ENCODE measurements at places on chromosomes 16 and 17.

GRCh38 chr16:62568926-62569325, 532.7 kb upstream of the CDH8 start:
- no peak for DNase-seq

GRCh38 chr17:11244776-11245175, 3.8 kb downstream of the SHISA6 start:
- no peak for DNase-seq

DNA sequence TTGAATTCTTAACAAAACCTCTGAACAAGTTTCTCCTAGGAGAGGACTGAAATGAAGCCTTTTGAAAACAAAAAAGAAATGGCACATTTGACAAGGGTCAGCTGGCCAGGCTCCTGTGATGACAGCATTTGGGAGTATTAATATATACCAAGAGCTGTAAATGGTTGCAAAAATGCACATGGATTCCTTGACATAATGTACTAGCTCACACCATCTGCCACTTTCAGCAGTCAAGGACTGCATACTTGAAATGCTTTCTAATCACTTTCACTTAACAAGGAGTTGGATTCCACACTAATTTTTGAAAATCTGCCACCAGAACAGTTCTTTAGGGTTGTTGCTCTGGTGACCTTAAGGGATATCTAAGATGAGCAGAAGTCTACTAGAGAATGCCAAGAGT, 236.7 kb upstream of the TOX3 start:
- DNase-seq = no peak

DNA sequence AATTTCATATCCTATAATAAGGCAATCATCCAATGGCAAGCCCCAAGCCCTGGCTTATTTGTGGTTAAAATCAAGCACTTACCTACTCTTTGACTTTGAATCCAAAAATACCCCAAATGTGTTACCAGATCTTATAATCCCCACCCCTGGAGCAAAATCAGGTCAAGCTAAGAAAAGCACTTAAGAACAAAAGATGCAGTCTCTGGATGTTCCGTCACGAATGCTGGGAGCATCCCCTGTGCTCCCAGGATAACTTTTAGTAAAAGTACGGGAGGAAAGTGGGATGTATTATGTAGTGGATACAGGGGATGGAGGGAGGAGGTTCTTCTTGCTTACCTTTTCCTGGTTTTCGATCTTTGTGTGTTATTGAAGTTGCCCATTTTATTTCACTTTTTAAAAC, 29.5 kb downstream of the SHISA9 start:
- DNase-seq = no peak

- no peak for DNase-seq
Observed at GRCh38 chr17:75319904-75320691, 30.9 kb upstream of the SLC25A19 start.

GRCh38 chr17:30549864-30550511, 72.8 kb downstream of the GOSR1 start:
- no peak for DNase-seq

DNA sequence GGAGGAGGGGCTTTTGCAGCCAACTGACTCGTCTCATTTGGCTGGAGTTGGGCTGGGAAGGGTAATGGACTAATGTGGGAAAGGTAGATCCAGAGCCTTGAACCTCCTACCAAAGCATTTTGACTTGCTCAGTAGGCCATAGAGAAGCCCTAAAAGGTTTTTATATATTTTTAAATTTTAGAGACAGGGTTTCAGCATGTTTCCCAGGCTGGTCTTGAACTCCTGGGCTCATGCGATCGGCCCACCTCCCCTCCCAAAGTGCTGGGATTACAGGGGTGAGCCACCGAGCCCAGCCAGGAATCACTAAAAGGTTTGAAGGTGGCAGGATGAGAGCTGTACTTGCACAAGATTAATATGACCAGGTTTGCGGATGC, 2.0 kb upstream of the PITPNC1 start:
- DNase-seq = no peak

DNA sequence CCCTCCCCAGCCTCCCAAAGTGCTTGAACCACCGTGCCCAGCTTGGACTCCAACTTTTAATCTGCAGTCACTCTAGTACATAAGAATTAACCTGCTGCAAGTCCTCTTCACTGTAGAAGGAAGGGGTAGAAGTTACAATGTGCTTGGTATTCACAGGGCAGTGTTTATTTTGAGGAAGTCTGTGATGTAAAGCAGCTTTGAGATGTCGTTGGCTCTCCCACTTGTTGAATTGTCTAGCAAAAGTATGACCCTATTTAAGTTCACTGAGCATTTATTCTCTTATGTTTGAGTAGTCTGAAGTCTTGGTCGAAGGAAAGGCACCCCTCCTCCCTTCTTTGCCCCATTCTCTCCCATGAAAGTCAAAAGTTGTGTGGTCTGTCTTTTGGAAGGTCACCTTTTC, 28.2 kb downstream of the SF3B3 start:
- DNase-seq = no peak

DNA sequence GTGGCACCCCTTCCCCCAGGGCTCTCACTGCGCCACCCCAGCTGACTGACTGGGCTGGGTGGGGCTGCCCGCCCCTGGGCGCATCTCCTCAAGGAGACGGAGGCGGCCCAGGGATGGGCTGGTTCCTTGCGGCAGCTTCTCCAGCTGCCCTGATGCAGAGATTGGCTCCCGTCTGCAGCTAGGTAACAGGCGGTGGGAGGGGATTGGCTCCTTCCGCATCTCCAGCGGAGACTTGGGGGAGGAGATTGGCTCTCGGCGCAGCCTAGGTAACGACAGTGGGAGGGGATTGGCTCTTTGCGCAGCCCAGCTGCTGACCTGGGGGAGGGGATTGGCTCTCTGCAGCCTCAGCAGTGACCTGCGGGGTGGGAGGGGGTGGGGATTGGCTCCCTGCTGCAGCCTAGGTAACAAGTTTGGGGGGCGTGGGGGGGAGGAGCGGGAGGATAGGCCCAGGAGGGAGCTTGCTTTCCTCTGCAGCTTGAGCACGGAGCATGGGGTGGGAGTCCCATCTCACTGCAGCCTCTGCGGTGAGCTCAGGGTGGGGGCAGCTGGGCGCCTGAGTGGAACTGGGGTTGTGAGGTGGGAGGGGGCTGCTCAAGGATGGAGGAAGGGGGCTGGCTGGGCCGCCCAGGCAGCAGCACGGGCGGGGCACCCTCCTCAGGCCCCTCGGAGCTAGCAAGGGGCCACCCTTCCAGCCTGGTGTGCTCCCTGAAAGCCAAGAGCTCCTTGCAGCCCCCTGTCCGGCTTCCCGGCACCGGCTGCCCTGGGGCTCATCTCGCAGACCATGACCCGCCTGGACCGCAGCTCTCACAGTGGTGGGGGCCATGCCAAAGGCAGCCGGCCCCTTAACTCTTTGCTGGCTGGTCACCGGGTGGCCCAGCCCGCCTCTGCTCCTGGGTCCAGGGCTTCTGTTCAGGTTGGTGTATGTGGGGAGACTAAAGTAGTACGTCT, 6.4 kb downstream of the NFE2L1 start:
- DNase-seq = peak; percentile 82

- peak; percentile 34 for DNase-seq
Observed at GRCh38 chr17:76716839-76717215, 6.1 kb upstream of the MXRA7 start.

DNA sequence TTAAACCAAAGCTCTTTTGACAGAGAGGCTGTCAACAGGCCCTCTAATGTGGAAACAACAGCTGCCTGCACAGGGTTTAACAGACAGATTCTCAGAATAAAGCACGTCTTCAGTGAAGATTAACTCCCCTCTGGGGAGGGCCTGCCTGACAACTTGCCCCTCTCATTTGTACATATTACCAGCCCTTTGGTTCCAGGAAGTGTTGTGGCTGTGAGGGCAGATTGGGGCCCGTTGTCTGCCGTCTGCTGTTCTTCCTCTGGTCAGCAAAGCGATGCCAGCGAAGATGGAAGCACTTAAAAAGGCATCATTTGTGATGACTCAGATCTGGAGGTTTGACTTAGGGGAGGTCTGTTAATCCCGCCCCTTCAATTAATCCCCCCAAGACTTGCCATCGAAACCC, 177.0 kb upstream of the IRX6 start:
- DNase-seq = no peak

GRCh38 chr17:67027031-67027628, 17.2 kb upstream of the CACNG1 start:
- peak; percentile 54 for DNase-seq

DNA sequence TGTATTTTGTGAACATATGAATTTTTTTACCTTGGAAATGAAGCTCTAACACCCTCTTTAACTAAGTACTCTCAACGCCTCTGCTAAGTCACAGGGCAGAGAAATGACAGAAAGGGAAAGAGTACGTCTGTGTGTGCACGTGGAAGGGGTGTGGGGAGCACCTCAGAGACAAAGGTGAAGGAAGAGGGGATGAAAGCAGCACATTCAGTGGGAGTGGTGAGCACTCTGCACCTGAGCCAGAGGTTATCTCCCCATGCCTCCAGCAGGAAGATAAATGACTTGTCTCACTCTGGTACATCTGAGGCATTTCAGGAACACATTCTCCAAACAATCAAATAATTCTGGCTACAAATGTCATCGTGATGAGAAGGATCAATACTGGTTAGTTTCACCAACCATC, 15.0 kb downstream of the GNA13 start:
- no peak for DNase-seq

DNA sequence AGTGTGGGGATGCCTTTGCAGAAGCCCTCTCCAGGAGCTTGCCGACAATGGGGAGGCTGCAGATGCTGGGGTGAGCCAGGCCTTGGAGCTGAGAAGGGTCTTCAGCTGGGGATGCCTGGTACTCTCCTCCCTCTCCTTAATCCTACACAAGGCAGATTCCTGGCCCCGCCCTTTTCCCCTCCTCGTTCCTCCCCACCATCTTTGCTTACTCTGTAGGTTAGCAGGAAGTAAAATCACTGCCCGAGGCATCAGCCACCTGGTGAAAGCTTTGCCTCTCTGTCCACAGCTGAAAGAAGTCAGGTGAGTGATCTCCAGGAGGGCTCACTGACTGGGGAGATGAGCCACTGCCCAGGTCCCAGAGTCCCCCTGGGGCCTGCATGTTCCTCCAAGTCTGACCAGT, 38.7 kb downstream of the NLRC5 start:
- no peak for DNase-seq

DNA sequence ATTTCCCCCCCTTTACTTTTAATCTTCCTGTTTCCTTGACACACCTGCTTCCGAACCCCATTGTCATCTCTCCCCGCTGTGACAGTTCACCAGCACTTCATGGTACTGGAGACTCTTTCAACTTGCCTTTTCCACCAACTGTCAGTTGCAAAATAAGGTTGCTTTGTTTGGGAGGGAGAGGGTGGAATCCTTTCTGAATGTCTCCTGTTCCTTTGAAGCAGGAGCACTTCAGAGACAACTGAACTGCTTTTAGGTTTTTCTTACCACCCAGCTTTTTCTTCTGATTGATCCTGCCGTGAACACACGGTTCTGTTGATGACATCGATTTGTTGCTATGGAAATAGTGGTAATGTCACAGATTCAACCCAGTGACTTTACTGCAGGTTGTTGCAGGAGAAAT, 42.0 kb downstream of the RPA1 start:
- DNase-seq = no peak

DNA sequence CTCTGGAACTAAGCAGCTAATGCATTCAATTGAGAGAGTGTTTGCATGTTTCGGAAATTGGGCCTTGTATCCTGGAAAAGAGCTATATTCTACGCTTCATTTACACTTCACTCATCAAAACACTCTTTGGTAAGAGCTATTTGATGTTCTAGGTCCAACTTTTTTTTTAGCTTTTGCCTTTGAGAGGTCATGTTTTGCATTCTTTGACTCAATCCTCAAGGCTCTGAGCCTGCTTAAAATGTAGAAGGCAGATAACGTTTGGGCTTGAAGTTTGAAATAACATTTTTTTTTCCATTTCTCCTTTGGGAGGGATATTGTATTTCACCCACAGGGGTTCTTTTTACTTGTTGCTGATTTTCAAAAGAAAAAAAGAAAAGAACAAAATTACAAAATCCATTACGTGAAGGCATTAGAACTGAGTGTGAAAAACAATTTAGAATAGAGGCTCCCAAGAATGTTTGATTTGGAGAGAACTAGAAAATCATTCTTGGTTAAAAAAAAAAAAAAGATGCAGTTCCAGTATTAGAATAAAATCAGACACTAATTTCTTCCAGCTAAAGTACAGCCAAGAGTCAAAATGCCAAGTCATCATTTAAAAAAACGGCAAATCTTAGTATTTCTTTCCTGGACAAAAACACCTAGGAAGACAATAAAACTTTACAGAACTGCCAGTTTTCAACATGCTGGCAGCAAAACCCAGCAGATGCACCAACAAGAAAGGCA, 268.5 kb downstream of the GRIN2A start:
- no peak for DNase-seq

- no peak for DNase-seq
Observed at GRCh38 chr17:77498091-77498741, 357.4 kb downstream of the SEC14L1 start.

GRCh38 chr16:51553314-51553713, 402.2 kb upstream of the SALL1 start:
- DNase-seq = no peak

DNA sequence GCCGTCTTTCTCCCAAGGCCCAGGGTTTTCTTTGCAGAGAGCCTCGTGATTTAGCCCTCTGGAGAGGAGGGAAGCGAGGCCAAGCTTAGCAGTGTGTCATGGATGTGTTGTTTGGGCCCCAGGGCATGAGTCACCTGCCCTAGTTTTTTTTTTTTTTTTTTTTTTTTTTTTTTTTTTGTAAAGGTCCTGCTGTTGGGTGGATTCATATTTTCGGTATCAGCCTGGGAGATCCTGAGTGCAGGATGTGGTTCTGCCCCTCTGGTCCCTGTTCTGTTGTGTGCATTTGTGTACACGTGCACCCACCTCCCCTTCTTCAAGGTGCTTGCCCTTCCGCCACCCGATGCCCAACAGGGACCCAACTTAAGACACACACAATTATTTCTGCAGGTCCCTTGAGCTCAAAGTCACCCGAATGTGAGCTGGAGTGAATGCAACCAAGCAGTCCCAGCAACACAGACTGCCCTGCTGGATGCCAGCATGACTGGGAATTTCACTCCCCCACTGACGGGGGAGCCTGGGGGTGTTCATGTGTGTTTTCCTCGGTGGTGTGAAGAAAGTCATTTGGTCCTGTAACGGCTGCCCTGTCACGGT, 265.8 kb upstream of the TNRC6C start:
- DNase-seq = no peak

DNA sequence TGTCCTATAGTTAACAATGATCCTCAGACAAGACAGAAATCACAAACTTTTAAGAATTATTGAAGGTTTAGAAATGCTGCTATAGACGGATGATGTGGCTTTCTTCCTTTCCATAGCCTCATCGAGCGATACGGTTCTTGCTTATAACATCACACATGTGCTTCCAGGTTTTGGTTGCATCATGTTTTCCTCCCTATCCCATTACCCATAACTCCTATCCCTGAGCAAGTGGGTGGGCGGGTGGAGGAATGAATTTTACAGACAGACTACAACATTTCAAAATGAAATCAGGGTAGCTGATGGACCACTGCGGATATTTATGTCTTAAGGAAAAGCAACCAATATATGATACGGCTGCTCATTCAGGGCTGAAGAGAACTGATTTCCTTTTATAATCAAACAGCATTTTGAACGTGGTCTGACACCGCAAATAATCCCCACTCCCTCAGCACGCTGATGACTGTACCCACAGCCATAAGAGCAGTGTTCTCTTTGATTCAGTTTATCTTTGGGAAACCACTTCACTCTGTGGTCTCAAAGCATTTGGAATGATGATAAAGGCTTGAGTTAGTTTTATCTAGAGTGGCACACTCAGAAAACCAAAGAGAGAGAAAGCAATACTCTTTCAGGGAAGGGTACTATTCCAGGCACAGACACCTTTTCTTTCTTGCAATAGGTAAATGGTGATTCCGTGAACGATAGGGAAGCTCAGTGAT, 4.6 kb upstream of the AKTIP start:
- no peak for DNase-seq
